PC-9 (cell line): ENCODE measurements at places on chromosomes 5 and 9.
A peak's percentile ranks its signal among the peaks of the same experiment; 100 is the strongest.

DNA sequence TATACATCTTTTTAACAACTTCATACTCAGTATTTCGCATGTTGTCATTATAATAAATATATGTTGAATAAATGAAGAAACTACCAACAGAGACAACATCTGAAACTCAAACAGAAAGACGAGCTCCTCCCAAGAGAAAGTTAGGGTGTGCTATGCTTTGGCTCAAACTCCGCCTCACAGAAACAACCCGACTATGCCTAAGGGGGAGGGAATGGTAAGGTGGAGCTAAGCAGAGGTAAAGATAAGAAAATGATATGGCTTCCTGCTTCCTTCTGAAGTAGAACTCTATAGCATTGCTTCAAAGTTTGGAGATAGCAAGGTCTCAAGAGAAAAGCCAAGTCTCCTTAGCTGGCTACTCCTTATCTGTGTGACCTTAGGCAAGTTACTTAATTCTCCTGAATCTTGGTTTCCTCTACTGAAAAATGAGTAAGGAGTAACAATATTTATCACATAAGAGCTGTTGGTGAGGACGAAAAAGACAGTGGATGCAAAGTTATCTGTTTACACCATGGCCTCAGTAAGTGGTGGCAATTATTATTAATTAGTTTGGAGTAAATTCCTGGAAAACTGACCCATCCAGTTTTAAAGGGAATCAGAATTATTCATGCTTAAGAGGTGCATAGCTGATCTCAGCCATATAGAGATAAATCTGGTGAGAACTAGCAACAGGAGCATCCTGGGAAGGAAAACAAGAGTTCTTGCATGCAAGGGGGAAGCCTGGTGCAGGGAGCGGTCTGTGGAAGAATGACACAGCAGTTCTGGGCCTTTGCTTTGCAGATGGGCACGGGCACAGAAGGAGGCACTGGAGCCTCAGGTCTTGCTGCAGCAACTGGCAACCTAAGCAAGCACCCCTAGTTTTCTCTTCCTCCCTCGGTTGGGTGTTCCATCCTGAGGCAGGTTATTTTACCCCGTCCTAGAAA is 73.3 kb downstream of the GLIS3 start:
- peak; percentile 39 for DNase-seq

DNA sequence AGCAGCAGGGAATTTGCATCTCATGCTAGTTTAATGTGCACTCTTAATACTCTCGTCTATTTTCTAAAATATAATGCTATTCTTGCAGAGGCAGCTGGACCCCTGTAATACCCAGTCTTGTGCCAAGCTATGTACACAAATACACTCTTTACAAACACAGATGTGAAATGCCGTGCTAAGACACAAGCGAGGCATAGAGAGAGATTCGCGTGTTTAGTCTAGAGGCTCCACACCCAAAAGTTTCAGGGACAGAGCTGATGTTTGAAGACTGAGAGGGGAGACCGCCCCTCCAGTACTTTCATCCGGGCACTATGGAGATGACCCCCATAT is 1.2 kb downstream of the DPYSL3 start:
- DNase-seq, result no peak

DNA sequence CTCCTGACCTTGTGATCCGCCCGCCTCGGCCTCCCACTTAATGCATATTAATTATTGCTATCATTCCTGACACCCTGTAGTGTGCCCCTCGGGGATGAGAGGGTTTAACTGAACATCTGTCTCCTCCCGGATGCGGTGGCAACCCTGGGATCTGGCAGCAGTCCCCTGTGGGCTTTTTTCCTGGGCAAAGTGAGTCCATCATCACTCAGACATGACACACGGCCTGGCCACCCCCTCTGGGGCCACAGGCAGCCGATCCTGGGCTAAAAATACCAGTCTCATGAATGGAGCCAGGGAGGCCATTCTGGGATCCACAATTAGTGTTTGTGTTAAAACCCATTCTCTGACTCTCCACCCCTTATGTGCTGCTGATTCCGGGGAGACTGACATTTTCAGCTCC is 161.2 kb downstream of the RGS3 start:
- no peak for DNase-seq

DNA sequence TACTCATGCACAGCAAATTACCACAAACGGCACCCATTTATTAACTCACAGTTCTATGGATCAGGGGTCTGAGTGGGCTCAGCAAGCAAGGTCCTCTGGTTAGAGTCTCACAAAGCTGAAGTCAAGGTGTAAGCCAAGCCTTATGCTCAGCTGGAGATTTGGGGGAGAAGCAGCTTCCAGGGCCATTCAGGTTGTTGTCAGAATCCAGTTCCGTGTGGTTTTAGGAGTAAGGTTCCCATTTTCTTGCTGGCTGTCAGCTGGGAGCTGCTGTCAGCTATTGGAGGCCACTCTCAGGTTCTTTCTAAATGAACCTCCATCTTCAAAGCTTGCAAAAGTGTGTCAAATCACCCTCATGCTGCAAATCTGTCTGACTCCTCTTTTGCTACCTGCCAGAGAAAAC is 17.7 kb downstream of the FCN2 start:
- no peak for DNase-seq

- no peak for DNase-seq
Measured at GRCh38 chr5:14487897-14488570, 93.6 kb upstream of the OTULINL start.

DNA sequence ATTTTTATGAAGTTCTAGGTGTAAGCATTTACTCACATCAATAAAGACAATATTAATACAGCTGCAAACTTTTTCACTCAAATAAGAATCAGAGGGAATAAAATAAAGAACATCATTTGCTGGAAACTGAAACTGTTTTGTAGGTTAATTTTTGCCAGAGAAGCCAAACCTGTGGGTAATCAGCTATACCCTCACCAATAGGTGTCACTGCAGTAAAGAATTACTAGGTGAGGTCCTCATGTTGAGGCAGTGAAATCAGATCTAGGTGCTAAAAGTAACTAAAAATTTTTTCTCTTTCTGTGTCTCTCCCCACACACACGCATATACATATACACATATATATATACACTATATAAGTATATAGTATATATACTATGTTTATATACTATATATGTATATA is 1016.3 kb upstream of the SEMA6A start:
- no peak for DNase-seq

DNA sequence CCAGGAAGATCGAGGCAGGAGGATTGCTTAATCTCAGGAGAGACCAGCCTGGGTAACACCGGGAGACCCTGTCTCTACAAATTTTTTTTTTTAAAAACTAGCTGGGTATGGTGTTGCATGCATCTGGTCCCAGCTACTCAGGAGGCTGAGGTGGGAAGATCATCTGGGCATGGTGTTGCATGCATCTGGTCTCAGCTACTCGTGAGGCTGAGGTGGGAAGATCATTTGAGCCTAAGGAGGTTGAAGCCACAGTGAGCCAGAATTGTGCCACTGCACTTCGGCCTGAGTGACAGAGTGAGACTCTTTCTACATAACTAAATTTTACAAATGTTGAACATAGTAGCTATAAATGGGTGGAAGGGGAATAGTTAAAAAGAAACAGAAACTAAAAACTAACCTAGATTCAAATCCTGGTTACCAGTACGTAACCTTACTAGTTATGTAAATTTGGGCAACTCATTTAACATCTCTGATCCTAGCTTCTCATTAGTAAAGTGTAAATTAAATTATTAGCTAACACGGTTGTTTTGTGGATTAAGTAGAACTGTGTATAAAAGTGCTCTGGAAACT is 41.7 kb downstream of the TMEM161B start:
- no peak for DNase-seq

- no peak for DNase-seq
Measured at GRCh38 chr5:135382981-135383380, 16.1 kb downstream of the MACROH2A1 start.

- DNase-seq, result no peak
Measured at GRCh38 chr9:130294664-130295063, 29.1 kb downstream of the HMCN2 start.

GRCh38 chr9:1729631-1730030 is 285.5 kb upstream of the SMARCA2 start:
- DNase-seq, result no peak

DNA sequence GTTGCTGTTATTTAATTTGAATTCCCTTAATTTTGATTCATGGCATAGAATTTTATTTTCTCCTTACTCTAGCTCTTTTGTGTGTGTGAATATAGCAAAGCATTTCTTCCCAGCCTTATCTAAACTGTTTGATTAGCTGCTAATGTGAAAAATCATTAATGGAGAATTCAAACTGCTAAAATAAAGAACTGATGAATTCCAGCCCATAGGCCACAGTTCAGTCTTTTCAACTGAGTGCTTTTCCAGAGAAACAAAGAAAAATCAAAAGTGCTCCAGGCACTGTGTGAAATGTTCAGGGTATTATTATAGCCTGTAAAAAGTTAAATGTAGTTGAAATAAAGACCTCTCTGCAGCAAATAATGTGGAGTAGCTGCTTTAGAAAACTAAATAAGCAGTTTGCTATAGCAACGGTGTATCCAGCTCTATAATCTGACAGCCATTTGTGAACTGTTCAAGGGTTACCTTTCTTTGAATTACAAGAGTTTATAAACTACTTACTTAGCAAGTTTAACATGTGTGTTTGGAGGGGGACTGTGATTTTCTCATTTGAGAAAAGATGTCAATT is 123.8 kb downstream of the GIN1 start:
- DNase-seq, result no peak

DNA sequence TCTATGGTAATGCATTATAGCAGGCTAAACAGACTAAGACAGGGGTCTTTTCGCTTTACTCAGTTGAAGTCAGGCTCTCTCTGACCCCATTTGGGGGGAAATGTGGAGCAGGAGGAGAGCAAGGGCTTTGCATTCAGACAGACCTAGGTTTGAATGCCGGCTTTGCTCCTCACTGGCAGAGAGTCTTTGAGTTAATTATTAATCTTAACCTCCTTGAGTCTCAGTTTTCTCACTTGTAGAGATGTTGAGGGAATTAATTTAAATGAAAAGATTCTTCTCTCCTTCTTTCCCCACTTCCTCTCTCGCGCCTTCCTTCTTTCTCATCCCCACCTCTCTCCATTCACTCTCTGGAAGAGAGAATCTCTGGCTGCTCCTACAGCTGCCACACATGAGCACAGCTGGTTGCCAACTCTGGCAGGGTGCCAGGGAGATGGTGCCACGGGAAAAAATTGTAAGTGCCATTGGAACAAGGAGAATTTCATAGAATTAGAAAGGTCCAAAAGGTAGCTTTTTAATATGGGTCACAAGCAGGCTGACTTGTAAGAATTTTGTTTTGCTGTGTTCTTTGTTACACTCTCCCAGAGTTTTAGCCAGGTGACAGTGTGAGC is 25.2 kb upstream of the GLRA1 start:
- DNase-seq, result no peak
